Adrenal gland (tissue), 19 donors: ENCODE measurements at places on chromosomes 3 and 15. TPM values are rescaled to one million over a fixed set of nuclear protein-coding genes. Genes with fewer than 3 reads are reported as not detected.

DNA sequence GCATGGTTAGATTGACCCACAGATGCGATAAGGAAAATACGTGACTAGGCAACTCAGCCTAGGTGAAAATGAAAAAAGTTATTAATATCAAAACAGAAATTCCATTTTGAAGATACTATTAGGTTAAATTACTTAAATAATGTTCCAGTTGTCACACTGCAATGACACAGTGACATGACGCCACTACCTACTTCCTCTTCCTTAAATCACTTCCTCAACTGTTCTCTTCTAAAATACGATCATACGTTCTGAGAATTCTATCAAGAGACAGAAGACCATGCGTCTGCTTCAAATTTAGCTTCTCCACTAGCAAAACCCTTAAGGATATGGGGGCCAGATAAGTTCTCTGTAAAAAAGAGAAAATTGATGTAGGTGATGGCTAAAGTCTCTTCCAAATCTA is 18.2 kb downstream of the CMTM6 start:
- no peak overlapping the region for H3K4me3 ChIP-seq
- H3K4me1 ChIP-seq = no peaks in the 10 kb centered on the region
- H3K27ac ChIP-seq = no peak overlapping the region
- H3K36me3 ChIP-seq = peaks cover 6% of the 10 kb centered on the region

DNA sequence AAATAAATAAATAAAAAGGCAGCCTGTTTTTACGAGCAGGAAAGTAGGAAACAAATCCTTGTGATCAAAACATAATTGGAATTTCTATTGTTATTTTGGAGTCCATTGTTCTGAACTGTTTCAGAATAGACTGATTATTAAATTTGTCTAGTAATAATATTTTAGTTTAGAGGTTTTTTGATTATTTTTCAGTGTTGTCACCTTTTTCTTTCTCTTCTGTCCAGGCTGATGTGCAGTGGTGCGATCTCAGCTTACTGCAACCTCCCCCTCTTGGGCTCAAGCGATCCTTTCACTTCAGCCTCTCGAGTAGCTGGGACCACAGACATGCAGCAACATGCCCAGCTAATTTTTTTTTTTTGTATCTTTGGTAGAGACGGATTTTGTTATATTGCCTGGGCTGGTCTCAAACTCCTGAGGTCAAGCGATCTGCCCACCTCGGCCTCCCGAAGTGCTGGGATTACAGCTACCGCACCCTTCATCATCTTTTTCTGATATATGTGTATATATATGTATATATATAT is 38.0 kb downstream of the KAT2B start:
- no peaks in the 10 kb centered on the region for H3K27me3 ChIP-seq
- no peaks in the 10 kb centered on the region for H3K4me1 ChIP-seq
- H3K36me3 ChIP-seq = no peaks in the 10 kb centered on the region

The PLSCR5 gene
- total RNA-seq = not detected

DNA sequence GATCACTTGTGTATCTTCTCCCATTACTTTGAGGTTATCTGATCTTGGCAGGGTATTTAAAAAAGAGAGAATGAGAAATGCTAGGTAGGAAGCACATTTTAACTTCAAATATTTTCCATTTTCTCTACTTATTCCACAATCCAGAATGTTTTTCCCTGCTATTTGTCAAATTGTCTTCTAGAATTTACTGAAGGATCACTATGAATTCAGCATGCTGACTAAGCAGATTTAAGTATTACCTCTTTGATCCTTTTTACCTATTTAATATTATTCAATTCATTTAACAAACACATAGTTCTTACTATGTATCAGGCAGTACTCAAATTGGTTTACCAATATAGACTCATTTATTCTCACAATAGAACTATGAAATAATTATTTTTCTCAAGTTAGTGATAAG is 463.4 kb upstream of the ARL6 start:
- DNase-seq = no peak
- H3K27me3 ChIP-seq = no peaks in the 10 kb centered on the region
- H3K27ac ChIP-seq = no peak overlapping the region
- no peaks in the 10 kb centered on the region for H3K36me3 ChIP-seq
- no peaks in the 10 kb centered on the region for H3K4me1 ChIP-seq
